ENCODE measurements at places on chromosomes 12 and 14.

GRCh38 chr12:91774434-91774921 is 371.2 kb downstream of the BTG1 start:
- DNase-seq, result peak; percentile 76

DNA sequence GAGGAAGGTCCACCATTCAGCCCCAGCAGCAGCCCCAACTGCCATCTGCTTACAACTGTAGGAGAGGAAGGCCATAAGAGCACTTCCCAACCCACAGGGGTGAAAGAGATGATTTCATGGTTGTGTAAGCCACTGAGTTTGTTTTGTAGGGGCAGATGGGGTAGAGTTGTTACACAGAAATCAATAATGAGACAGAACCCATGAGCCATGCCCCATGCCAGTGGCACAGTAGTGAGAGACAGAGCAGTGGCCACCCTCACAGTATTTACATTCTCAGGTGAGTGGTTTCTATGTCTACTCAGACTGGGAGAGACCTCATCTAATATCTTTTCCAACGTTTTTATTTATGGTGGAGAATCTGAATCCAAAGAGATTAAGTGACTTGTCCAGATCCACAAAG is 68.6 kb downstream of the NUAK1 start:
- DNase-seq, result no peak

GRCh38 chr14:101623685-101624444 is 62.6 kb downstream of the DIO3 start:
- DNase-seq, result no peak

DNA sequence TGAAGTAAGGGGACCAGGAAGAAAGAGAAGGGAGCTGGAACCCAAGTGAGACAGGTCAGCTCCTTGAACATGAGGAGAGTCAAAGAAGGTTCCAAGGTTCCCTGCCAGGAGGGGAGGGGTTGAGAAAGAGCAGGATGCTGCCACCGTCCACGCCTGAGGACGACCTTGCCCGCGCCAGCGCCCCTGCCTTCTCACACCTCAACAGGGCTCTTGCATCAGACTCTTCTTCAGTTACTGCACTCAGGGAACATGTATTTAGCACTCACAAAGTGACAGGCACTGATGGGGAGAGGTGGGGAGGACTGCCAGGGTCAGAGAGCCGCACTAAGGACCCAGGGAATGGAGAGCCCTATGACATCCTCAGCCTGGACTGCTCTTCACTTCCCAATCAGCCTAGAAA is 102.1 kb upstream of the NUDT4 start:
- no peak for DNase-seq

- no peak for DNase-seq
Measured at GRCh38 chr14:60753264-60754119, 18.9 kb downstream of the MNAT1 start.

- DNase-seq, result no peak
Measured at GRCh38 chr12:47102406-47102805, 22.6 kb upstream of the AMIGO2 start.

DNA sequence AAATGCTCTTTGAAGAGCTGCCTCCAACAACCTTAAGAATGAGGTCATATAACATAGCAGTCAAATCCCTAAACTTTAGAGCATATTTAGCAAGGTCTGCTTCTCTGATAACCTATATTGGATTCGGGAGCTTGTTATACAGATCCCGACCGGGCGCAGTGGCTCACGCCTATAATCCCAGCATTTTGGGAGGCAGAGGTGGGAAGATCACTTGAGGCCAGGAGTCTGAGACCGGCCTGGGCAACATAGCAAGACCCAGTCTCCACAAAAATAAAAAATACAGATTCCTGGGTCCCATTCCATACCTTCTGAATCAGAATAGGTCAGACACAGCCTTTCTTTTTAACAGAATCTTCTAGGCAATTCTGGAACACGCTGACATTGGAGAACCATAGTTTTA is 46.7 kb downstream of the SPRING1 start:
- DNase-seq, result no peak

DNA sequence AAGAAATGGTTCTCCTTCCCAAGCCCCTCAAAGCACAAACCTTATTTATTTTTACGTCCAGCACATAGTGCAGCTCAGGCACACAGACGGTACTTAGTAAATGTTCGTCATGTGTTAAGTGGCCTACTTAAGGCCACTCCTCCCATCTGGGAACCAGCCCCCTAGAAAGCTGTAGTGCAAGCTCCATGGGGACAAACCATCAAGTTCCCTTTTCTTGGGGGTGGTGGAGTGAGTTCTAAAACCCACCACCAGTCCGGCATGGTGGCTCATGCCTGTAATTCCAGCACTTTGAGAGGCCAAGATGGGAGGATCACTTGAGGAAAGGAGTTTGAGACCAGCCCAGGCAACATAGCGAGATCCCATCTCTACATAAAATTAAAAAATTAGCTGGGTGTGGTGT is 49.4 kb downstream of the PITPNM2 start:
- DNase-seq, result no peak

- no peak for DNase-seq
Measured at GRCh38 chr12:116876151-116876869, 4.9 kb downstream of the HRK start.

DNA sequence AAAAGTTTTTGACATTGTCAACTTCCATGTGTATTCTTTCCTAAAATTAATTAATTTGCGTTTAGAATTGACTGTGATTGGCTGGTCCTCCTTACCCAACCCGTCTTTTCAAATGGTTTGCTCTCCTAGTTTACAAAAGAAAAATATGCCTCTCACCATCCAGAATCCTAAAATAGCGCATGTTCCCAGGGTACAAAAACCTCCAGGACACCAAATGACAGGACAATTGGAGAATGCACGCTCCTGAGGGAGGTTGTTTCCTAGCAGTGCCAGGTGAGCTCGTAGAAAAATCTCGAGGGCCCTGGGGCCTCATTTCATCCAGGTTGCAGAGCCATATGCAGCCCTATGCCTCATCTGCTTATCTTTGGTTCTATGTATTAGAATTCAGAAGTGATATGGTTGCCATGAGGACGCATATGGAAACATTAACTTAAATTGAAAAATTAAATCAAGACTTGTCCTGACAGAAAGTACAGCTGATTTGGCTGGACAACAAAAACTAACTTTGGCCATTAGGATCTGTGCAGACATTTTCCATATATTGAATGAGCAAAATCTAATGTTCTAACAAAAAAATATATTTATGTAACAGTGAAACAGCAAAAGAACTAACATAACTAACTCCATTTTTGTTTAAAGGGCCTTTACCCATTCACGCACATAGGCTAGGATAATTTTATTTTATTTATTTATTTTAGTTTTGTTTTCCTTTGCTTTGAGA is 28.2 kb upstream of the EGLN3 start:
- no peak for DNase-seq

- no peak for DNase-seq
Measured at GRCh38 chr12:104823985-104824461, 134.1 kb downstream of the SLC41A2 start.

- no peak for DNase-seq
Measured at GRCh38 chr12:20097626-20098025, 270.7 kb upstream of the PDE3A start.

- DNase-seq, result no peak
Measured at GRCh38 chr12:30525171-30525570, 170.5 kb downstream of the IPO8 start.

GRCh38 chr12:2173971-2174370 is 121.2 kb downstream of the CACNA1C start:
- no peak for DNase-seq

DNA sequence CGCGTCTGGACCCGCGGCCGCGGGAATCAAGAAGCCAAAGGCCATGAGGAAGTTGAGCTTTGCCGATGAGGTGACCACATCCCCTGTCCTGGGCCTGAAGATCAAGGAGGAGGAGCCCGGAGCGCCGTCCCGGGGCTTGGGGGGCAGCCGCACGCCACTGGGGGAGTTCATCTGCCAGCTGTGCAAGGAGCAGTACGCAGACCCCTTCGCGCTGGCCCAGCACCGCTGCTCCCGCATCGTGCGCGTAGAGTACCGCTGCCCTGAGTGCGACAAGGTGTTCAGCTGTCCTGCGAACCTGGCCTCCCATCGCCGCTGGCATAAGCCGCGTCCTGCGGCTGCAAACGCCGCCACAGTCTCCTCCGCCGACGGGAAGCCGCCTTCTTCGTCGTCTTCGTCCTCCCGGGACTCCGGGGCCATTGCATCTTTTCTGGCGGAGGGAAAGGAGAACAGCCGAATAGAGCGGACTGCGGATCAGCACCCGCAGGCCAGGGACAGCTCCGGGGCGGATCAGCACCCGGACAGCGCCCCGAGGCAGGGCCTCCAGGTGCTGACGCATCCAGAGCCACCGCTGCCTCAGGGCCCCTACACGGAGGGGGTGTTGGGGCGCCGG is 1.0 kb downstream of the INSM2 start:
- DNase-seq, result peak; percentile 78

DNA sequence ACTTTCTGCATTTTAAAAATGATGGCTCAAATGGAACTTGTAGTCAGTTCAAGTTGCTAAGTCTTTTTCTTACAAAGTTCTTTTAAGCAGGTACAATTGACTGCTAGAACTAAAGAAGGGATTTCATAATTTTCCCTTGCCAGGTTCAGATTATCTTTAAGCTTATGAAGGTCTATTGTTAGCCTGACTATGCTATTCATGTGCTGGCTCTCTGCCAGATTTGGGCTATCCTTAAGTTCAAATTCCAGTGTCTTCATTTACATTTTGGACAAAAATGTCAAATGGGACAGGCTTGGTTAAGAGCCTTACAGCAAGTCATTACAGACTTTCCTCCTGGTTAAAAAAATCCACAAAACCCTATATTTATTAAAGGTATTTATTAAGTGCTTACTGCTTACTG is 42.3 kb downstream of the INSM2 start:
- DNase-seq, result no peak

- no peak for DNase-seq
Measured at GRCh38 chr14:21965042-21965441, 291.4 kb upstream of the OR4E1 start.

DNA sequence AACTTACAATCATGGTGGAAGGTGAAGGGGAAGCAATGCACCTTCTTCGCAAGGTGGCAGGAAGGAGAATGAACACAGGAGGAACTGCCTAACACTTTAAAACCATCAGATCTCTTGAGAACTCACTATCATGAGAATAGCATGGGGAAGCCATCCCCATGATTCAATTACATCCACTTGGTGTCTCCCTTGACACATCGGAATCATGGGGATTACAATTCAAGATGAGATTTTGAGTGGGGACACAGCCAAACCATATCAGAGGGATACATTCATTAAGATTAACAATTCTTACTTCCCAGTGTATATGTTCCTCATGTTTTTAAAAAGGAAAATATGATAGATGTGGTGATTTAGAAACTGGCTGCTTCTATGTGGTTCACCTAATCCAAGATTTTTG is 117.9 kb downstream of the PDE3A start:
- DNase-seq, result no peak

- no peak for DNase-seq
Measured at GRCh38 chr14:26204728-26205479, 392.9 kb downstream of the NOVA1 start.

- no peak for DNase-seq
Measured at GRCh38 chr14:106528717-106529116, 1002.3 kb downstream of the TMEM121 start.

DNA sequence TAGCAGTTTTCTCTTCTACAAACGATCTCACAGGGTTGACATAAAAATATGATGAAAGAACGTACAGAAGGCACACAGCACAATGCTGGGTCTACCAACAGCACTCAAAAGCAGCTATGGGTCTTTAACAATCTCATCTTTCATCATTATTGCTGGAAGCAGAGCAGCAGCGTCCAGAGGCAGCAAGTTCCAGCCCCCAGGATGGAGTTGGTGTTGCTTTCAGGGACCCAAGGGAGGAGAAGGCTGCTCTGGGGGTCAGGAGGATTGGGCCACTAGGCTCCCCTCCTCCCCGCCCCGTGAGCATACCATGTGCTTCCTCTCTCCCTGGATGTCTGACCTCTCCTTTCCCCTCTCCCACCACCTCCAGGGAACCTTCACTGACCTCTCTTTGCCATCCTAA is 13.3 kb downstream of the KCTD10 start:
- no peak for DNase-seq

DNA sequence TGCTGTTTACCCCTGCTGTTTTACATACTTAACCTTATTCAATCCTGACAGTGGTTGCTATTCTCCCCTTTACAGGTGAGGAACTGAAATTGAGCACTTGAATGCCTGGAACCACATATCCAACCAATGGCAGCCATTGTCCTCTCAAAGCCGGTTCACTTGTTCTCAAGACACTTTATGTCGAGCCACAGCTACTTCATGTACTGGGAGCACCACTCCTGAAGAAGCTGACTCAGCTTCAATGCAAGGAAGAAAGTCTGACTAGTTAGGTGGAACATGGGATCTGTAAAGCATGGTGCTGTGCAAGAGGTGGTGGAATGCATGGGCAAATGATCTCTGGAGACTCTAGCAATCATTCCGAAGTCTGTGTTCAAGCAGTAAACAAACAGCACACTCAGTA is 113.9 kb upstream of the CPM start:
- no peak for DNase-seq

DNA sequence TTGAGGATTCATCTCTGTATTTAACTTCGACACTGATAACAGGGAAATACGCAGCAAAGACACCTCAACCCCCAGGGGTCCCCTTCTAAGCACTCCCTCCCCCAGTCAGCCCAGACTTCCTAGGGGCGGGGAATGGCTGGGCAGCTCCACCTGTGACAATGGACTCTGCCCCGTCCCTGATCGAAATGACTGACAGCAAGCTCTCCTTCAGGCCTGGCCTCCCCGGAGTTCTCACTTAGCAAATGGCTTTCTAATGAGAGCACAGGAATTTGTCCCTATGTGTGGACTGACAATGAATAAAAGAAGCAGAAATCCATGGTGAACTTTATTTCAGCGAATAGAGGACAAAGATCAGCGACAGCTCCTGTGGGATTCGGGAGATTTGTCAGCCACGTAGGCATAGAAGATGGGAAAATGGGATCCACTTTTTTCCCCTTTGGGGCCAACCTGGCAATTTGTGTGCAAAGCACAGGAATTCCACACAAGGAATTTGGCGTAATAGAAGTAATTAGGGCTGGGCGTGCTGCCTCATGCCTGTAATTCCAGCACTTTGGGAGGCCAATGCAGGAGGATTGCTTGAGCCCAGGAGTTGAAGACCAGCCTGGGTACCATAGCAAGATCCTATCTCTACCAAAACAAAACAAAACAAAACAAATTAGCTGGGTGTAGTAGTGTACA is 63.8 kb downstream of the TNFAIP2 start:
- DNase-seq, result no peak

DNA sequence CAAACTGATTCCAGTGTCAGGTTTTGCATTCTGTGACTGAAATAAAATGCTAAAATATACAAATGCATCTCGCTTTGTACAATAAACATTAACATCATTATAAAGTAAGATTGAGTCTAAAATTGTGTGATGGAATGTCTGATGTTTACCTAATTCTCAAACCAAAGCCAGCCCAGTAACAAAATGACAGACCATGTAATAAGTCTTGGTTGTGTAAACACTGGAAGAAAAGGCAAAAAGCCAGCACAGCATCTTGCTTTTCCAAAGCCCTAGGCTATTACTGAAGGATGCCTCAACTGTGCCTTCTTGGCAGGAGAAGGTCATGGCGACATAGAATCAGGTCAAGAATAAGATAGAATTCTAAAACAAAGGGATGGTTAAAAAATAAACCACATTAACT is 169.6 kb downstream of the EGLN3 start:
- no peak for DNase-seq

GRCh38 chr14:46034305-46034704 is 617.3 kb downstream of the RPL10L start:
- no peak for DNase-seq

GRCh38 chr12:599756-600155 is 63.5 kb downstream of the NINJ2 start:
- DNase-seq, result no peak
